CD14-positive monocyte (primary cell): ENCODE measurements at places on chromosomes 5 and 9.

DNA sequence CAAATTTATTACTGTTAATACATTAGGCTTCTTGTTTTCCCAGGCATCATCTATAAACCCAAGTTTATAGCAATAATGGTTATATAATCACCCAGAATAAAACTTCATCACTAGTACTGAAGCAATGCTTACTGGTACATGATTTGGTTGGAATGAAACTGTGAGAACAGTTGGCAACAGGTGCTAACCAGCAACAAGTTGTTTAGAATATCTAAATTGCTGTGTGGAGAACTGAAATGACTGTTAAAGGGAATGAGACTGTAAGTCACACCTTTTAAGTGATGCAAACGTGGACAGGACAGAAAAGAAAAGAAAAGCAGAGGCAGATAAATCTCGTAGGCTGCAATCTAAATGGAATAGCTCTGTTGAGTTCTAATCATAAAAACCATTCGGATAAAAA lies 2.5 kb downstream of the YIPF5 start:
- no peak for DNase-seq

DNA sequence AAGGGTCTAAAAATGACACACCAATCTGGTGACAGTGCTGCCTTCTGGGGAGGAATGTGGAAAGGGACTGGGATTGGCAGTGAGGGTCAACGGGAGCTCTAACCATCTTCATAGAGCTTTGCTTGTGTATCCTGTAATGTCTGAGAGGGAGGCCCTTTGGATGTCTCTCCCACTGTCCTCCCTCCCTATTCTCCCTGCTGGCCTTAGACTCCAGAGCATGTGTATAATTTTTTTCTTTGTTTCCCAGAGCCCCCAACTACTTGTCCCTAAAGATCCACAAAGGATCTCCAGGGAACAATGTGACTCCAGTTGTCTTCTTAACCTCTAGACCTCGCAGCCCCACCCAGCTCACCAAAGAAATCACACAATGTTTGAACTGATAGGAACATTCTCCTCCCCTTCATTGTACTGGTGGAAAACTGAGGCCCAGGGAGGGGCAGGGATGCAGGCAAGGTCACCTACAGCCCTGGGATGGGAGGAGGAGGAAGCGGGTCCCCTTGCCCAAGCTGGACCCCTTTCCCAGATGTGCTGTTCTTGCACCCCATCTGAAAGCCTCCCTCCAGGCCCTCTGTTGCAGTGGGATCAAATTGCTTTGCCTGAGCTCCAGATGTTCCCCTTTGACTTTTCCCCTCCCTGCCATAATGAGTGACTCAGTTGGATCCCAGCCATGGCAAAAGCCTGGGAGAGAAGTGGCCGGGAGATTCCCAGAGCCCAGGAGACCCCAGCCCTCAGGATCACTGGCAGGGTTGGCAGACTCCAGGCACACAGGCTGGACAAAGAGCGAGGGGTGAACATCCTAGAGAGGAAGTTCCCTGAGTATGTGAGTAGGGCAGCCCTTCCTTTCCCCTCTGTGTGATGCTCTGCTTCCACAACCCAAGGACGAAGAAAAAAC lies 21.8 kb downstream of the SPARC start:
- DNase-seq = no peak

DNA sequence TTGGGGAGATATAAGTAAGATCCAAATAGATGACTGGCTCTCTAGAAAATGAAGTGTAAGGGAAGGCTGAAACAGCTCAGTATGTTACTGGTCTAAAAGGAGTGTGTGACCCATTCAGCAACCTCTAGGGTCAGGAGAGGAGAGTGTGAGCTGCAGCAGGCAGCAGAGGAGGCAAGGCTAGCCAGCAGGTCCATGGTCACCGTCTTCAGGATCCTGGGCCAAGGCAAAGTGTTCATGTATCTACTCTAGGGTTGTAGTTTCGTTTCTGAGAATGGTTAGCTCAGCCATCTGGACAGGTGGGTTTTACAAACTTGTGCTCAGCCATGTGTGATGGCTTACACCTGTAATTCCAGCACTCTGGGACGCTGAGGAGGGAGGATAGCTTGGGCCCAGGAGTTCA lies 13.7 kb downstream of the MYO10 start:
- no peak for DNase-seq

GRCh38 chr9:120324461-120324860 lies 255.5 kb downstream of the CDK5RAP2 start:
- DNase-seq = no peak

GRCh38 chr5:94702729-94703128 lies 84.3 kb downstream of the SLF1 start:
- DNase-seq = no peak

DNA sequence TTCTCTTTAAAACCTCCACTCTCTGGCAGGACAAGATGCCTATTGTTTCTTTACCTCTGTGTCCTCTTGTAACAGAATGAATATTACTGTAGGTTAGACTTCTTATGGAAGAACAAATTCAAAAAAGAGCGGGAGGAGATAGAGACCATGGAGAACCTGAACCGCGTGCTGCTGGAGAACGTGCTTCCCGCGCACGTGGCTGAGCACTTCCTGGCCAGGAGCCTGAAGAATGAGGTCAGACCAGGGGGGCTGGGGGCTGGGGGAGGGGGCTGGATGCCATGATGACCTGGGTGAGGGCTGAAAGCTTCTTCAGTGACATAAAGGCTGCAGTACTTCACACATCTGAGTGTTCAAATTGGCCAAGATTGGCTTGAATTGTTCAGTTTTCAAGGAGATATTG lies 61.4 kb downstream of the CFAP90 start:
- DNase-seq = no peak

DNA sequence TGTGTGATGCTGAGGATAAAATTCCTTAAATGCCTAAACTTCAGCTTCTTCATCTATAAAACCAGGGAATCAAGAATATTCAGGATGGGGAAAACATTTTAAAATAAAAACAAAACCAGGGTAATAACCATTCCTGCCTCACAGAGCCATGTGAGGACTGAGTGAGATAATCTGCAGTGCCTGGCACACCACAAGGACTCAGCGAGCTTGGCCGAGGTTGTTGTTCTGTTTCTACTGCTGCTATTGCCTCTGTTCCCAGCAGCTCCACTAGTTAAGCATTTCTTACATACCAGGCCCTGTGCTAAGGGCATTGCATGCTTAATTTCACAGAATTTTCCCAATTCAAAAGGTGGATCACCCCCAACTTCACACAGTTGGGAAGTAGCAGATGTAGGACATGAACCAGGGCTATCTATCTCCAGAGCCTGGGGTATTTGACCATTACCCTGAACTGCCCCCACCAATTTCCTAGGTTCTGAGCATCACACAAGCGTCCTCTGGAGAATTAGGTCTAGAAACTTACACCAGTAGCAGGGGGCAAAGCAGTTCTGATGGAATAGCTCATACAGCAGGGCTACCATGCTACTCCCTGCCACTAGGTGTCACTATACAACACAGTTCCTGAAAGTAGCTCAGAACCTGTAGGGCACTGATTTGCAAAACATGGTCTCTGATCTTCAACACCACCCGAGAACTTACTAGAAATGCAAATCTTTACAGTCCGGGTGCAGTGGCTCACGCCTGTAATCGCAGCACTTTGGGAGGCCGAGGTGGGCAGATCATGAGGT lies 74.3 kb downstream of the LRSAM1 start:
- DNase-seq = peak; percentile 53

GRCh38 chr5:141514330-141515133 lies 25.7 kb downstream of the PCDHGC5 start:
- DNase-seq = no peak

DNA sequence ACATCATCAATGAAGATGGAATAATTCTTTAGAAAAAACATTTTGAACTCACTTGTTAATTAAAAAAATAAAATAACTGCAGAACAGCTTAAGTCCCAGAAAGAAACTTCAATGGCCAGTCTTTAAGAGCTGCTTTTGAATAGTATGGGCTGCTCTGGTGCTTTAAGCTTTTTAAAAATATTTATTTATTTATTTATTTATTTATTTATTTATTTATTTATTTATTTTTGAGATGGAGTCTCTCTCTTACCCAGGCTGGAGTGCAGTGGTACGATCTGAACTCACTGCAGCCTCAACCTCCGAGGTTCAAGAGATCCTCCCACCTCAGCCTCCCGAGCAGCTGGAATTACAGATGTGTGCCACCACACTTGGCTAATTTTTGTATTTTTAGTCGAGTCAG lies 516.3 kb upstream of the DAP start:
- DNase-seq = no peak

DNA sequence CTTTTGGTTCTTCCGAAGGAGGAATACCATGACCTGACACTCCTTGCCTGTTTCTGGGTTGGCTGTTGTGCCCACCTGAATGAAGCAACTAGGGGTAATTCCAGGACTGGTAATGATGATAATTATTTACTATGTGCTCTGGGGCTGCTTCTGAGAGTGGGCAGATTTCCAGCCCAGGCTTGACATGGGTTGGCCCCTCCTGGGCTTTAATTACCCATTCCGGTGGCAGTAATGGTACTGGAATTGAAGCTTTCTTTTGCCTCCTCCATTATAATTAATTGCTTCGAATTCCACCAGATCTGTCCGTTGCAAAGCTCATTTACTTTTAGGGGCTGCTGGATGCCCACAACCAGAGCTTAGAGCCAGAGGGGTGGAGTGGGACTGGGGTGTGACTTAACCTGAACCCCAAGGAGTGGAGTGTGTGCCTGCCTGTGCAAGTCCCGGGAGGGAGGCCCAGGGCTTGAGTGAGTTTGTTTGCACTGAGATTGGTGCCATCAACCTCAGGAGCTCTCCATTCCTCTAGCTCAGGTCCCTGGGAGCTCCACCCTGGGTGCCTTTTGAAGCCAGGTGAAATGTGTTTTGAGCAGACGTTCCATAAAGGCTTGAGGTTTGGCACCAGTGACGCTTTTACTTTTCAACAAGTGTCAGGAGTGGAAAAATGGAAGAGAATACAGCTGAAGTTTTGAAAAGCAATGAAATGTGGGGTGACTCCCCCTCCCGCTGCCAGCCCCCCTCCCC lies 214.6 kb downstream of the PDZD2 start:
- no peak for DNase-seq
